ENCODE measurements at places on chromosomes 2 and 18. TPM values are rescaled to one million over a fixed set of nuclear protein-coding genes. Genes with fewer than 3 reads are reported as not detected.
A peak's percentile ranks its signal among the peaks of the same experiment; 100 is the strongest.

The NT5DC4 gene
- total RNA-seq, result not detected

DNA sequence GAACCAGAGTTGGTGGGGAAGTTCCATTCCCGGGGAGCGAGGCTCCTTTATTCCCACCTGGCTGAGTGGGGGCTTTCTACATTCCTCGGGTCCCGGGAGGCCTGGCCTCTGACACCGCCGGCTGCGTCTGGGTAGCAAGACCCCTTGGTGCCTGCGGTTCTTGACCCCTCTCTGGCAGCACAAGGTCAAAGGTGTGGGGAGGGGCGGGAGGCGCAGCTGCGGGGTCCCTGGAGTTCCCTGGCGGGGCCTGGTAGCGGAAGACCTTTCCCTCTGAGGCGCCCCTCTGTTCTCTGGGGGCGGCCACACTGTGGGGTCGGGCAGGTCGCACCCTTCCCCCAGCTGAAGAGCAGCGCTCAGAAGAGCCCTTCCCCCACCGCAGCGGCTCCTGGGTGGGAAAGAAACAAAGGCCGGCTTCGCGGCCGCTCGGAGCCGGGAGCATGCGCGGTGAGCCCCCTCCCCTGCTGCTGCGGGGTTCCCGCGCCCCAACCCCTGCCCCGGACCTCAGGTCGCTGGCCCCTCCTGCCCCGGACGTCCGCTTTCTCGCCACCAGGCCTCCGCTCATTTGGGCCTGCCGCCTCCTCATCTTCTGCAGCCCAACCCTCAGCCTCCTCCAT lies 146.3 kb downstream of the ANKRD44 start:
- H3K4me3 ChIP-seq, result no peak overlapping the region
- DNase-seq, result no peak
- peaks cover 7% of the 10 kb centered on the region for H3K4me1 ChIP-seq
- no peaks in the 10 kb centered on the region for H3K36me3 ChIP-seq
- H3K27me3 ChIP-seq, result no peaks in the 10 kb centered on the region
- no peak overlapping the region for H3K27ac ChIP-seq

- no peak overlapping the region for H3K4me3 ChIP-seq
- peaks cover 12% of the 10 kb centered on the region for H3K36me3 ChIP-seq
- H3K4me1 ChIP-seq, result peaks cover 3% of the 10 kb centered on the region
- no peak overlapping the region for H3K27ac ChIP-seq
- no peak for DNase-seq
- H3K27me3 ChIP-seq, result no peaks in the 10 kb centered on the region
Observed at GRCh38 chr18:80037869-80038630, 3.8 kb downstream of the RBFA start.

- peak; percentile 51 for DNase-seq
- H3K27ac ChIP-seq, result peak overlapping the region; percentile 12
- peaks cover 95% of the 10 kb centered on the region for H3K36me3 ChIP-seq
- no peak overlapping the region for H3K4me3 ChIP-seq
- H3K27me3 ChIP-seq, result no peaks in the 10 kb centered on the region
- H3K4me1 ChIP-seq, result peaks cover 39% of the 10 kb centered on the region
Observed at GRCh38 chr2:28406276-28407096, 13.8 kb downstream of the FOSL2 start.
